ENCODE measurements at places on chromosomes 13 and 19. TPM values are rescaled to one million over a fixed set of nuclear protein-coding genes. Genes with fewer than 3 reads are reported as not detected.

Gene ADPRHL1
- 1.3 TPM for total RNA-seq

Gene KIR2DL3
- not detected for total RNA-seq

Gene ZNF835
- 0.04 TPM for total RNA-seq

Gene ZNF418
- total RNA-seq: not detected

Gene FXYD3
- not detected for total RNA-seq

Gene GPR4
- not detected for total RNA-seq

Gene DKKL1
- 0.08 TPM for total RNA-seq

Gene MEDAG
- not detected for total RNA-seq

Gene KCNN4
- 3.1 TPM for total RNA-seq

Gene NBEA
- total RNA-seq: 2.0 TPM

Gene CAMSAP3
- total RNA-seq: 0.43 TPM

Data from H4 (cell line).